ENCODE measurements at places on chromosomes 3 and 15.
A peak's percentile ranks its signal among the peaks of the same experiment; 100 is the strongest.

DNA sequence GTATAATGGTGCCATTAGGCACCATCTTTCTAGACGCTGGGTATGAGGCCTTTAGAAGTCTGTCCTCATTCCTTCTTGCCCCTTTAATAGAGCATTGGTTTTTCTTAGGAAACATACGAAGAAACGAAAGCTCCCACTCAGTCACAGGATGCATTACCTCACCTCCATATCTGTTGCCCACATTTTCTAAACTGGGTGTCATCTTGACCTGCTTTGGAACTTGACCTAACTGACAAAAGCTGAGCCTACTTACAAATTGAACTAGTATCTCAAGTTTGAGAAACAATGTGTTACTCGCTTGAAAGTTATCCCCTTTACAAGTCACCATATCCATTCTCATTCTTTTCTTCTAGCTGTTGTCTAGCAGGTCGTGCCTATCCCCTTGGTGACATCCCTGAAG is 102.7 kb downstream of the VPS8 start:
- DNase-seq, result no peak

DNA sequence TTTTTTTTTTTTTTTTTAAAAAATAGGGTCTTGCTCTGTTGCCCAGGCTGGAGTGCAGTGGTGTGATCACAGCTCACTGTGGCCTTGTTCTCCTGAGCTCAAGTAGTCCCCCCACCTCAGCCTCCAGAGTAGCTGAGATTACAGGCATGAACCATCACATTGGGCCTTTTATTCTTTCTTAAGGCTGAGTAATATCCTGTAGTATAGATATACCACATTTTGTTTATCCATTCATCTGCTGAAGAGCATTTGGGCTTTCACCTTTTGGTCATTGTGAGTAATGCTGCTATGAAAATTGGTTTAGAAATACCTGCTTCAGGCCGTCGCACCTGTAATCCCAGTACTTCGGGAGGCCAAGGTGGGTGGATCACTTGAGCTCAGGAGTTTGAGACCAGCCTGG is 42.6 kb downstream of the PAQR5 start:
- no peak for DNase-seq

- no peak for DNase-seq
These were observed 16.3 kb upstream of the CRTC3 start for GRCh38 chr15:90513448-90513847.

DNA sequence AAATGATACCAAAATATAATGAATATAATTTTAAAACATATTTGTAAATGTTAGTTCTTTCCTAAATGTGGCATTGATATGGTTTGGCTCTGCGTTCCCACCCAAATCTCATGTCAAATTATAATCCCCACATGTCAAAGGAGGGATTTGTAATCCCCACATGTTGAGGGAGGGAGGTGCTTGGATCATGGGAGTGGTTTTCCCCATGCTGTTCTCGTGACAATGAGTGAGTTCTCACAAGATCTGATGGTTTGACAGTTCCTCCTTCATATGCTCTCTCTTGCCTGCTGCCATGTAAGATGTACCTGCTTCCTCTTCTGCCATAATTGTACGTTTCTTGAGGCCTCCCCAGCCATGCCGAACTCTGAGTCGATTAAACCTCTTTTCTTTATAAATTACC is 12.0 kb downstream of the CGGBP1 start:
- DNase-seq, result no peak

DNA sequence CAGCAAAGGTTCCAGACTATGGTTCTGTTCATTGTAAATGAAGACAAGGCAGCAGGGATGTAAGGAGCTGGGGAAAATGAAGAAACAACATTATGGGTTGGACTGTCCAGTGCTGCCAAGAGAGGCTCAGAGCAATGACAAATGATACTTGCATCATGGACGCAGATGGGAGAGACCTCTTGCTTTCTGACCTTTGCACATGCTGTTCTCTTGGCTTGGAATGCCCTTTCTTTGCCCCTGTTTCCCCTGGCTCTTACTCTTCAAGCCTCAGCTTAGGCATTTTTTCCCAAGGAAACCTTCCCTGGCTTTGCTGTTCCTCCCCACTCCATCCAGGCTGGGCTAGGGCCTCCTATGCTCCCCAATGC is 59.9 kb upstream of the RAD18 start:
- no peak for DNase-seq

DNA sequence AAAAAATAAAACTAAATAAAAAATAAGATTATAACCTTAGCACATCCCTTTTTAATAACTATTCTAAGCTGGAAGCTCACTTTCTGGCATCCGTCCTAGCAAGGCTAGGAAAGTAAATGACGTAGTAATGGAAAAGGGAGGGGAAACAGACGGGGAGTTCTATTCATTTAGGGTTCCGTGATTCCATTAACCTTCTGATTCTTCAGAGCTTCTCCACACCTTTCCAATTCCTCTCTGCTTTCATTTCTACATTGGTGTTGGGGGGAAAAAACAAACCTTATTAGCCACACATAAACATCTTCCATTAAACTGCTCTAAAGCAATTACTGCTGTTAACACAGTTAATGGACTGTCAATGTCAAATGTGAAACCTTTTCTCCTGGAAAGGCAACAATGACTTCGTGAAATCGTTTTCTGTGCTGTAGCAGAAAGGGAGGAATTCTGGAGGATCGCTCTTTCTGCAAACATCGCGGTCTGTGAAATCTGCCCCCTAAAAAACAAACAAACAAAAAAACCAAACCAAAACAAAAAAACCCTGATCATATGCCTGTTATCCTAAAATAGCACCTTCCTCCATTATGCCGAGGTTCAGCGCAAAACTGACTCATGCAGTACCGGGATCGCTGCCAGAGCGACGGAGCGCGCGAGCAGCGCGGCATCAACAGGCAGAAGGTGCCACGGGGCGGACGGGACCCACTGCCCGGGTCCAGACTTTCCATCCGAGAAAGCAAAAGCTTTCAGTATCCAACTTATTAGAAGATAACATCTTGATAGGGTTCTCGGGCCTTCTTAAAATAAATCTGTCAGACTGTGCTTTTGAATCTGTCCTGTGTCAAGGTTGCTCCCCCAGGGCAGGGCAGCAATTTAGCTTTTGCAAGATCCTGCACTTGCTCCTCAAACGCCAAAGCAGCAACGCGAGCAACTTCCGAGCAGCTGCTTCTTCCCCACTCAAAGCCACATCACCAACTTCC is 156.2 kb downstream of the FGF12 start:
- DNase-seq, result no peak

- no peak for DNase-seq
These were observed 71.3 kb downstream of the CLSTN2 start for GRCh38 chr3:140006331-140006730.

GRCh38 chr3:127674790-127675189 is 2.0 kb downstream of the ABTB1 start:
- DNase-seq, result no peak

- no peak for DNase-seq
These were observed 138.1 kb downstream of the CNTN6 start for GRCh38 chr3:1230920-1231319.

GRCh38 chr15:84035399-84035766 is 200.2 kb upstream of the GOLGA6L4 start:
- peak; percentile 39 for DNase-seq

- no peak for DNase-seq
These were observed 7.2 kb downstream of the RTF1 start for GRCh38 chr15:41423979-41424659.

DNA sequence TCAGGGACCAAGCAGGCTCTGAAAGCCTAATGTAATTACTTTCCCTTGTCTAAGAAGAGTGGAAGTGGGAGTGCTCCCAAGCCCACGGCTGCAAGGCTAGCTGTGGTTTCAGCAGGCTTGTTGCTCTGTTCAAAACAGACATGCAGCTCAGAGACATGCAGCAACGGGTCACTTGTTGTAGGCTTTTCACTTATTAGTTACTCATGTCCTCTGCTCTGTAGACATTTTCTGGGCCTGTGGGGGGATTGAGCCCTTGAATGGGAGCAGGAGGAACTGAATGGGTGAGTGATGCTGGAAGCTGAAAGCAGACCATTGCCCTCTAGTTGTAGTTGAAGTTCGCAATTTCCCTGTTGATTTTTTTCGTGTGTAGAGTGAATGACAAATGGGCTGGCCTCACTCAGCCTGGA is 261.9 kb upstream of the NR2E3 start:
- no peak for DNase-seq

DNA sequence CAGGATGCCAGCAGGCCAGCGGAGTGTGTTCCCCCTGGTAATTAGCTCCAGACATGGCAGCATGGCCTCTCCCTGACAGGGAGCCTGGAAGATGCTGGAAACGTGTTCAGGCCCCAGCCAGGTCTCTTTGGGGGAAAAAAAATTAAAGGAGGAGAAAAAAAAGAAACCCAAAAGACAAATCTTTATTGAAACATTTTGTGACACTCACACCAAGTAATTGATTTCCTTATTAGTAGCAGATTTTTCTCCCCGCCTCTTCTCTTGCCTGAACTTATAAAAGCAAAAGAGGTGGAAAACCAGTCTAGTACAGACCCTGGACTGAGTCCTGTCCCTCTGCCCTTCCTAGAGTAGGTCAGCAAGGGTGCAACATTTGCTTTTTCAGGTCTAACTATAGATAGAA is 42.7 kb upstream of the SMAD6 start:
- no peak for DNase-seq

- peak; percentile 18 for DNase-seq
These were observed 160.1 kb upstream of the IL12A start for GRCh38 chr3:159828542-159828943.

GRCh38 chr3:108420926-108421325 is 89.5 kb downstream of the MYH15 start:
- DNase-seq, result no peak

- no peak for DNase-seq
These were observed 44.4 kb downstream of the BTD start for GRCh38 chr3:15645740-15646501.

GRCh38 chr3:27138562-27138961 is 230.6 kb downstream of the NEK10 start:
- DNase-seq, result no peak

GRCh38 chr15:66860844-66861243 is 158.8 kb downstream of the SMAD6 start:
- DNase-seq, result no peak

DNA sequence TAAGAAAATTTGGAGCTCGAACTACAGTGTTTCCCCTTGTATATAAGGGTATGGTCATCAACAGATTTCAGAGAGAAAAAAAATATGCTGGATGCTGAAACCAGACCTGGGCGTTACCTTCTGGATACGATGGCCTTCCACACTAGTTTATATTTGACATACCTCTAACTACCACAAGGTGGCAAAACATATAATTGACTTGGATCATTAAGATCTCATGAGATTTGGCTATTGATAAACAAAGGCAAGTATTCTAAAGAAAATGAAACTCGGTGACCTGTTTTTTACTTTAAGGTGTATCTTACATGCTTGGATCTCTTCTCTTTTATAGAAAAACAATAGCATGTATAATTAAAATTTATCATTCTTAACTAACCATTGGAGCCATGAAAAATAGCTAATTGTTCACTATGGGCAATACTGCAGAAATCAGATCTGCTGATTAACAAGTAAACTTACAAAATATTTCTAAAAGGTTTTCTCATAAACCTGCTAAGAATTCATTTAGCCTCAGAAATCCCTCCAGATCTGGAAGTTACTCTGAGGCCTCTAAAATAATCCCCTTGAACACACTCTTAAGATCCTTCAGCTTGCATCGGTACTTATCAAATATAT is 300.6 kb upstream of the KCNH8 start:
- DNase-seq, result no peak

DNA sequence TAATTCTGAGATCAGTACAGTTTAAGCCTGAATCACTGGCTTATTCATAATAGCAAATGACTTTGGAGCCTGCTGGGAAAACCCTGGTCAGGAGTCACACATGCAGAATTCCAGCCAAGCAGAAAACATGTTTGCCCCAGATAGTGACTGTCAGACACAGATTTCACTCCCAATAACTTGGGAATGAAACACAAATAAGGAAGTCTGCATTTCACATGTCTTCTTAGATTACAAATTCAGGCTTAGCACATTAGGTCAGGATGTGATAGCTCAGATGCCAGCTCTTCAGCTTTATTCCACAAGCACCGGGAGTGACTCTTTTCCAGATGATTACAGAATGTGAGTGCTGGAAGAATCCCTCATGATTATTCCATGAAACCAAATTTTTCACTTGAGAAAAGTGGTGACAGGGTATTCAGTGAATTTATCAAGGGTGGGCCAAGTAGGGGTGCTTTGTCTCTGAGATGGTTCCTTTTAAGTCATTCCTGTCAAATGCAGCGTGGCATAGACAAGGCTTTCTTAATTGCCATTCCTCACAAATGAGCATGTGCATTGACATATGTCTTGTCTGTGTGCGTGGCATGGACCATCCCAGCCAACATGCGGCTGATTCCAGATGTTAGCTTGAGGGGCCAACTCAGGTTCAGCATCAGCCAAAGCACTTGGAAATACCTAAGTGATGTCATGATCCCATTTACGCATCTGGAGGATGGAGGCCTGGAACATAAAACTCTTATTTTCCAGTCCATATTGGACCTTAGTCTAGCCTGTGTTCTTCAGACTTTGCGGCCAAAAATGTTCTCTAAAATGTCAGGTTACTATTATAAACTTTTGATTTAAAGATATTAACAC is 191.0 kb downstream of the EPHB1 start:
- no peak for DNase-seq

GRCh38 chr15:40339621-40339945 is 1.2 kb downstream of the CCDC9B start:
- DNase-seq, result no peak

- DNase-seq, result no peak
These were observed 7.5 kb downstream of the SETD2 start for GRCh38 chr3:47156396-47156795.

DNA sequence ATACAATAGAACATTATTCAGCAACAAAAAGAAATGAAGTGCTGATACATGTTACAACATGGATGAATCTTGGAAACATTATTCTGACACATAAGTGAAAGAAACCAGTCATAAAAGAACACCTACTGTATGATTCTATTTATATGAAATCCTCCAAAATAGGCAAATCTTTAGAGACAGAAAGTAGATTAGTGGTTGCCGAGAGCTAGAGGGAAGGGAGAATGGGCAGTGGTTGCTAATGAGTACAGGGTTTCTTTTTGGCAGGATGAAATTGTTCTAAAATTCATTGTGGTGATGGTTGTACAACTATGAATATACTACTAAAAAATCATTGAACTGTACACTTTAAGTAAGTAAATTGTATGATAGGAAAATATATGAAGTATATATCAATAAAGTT is 6.3 kb upstream of the LRRC58 start:
- DNase-seq, result no peak

GRCh38 chr3:40780925-40781406 is 256.2 kb downstream of the ZNF621 start:
- DNase-seq, result no peak

GRCh38 chr3:12974819-12975218 is 98.4 kb downstream of the IQSEC1 start:
- no peak for DNase-seq

DNA sequence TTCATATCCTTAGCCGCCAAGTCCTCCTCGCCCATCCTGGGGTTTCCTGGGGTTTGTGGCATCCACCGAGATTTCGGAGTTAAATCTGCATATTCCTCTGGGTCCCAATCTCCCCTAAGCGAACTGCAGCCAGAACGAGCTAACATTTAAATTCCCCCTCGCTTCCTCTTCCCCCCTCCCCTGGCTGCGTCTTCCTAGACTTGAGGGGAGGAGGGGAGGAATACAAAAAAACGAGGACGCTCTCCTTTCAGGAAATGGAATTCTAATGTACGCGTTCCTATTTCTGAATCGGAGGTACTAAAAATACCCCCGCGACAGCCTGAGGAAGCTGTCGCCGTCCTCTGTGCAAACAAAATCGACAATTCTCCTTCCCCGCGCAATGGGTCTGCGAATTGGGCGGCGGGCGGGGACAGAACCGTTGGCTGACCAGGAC is 5.6 kb downstream of the FEZF2 start:
- DNase-seq, result no peak
